ENCODE measurements at places on chromosomes 3 and 15.

DNA sequence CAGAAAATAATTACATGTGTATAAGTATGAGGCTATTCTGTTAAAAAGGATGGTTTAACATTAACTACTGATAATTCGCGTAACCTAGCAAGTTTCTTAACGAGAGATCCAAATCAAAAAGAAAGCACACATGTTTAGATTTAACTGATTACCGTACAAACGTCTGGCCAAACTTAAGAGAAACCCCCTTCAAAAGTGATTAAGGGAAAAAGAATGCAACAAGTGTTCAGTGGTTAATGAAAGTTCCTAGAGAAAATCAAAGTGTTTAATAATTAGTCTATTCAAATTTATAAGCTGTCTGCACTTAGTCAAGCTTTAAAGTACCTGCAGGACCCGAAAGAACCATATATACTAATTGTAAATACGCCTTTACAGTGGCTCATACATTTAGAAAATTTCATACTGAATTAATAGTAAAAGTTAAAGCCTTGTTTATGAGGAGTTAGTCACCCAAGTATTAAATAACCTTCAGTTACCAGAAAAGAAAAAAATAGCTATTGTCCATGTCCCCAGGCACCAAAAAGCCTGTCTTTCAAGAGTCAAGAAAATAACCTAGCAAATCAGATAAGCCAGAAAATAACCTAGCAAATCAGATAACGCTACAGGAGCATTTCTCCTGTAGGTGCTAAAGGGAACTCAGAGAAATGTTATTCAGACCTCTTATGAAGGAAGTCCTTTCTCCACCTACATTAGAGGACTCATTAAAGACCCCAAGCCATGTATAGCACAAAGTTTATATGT lies 34.6 kb downstream of the ZNF589 start:
- DNase-seq: no peak

- no peak for DNase-seq
Observed at GRCh38 chr15:69591905-69592508, 139.4 kb downstream of the RPLP1 start.

DNA sequence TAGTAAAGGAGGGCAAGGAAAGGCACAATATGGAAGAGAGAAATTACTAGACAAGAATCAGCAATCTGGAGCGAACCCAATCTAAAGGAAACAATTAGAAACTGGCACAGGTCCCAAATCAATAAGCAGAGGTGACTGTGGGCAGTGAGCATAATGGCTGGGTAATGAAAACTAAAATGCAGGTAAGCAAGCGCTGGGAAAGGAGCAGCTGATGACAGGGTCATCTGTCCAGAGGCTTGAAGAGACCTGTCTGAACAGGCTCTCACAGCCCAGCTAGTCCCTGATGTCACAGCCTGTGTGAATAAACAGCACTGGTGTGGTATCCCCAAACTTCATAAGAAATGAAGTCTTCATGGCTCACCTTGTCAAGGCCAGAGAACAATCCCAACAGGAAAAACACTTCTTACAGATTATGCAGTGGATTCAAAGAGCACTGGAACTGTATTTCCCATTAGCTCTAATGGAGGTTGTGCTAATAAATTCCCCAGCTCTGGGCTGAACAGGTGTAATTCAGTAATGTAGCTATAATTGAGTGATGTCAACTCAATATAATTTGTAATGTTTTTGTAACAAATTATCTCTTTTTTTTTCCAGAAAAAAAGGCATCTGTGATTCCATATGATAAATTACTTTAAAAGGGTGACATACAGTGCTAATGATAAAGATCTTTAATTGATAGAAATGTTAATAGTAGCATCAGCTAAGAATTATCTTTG lies 197.3 kb downstream of the FHIT start:
- no peak for DNase-seq

DNA sequence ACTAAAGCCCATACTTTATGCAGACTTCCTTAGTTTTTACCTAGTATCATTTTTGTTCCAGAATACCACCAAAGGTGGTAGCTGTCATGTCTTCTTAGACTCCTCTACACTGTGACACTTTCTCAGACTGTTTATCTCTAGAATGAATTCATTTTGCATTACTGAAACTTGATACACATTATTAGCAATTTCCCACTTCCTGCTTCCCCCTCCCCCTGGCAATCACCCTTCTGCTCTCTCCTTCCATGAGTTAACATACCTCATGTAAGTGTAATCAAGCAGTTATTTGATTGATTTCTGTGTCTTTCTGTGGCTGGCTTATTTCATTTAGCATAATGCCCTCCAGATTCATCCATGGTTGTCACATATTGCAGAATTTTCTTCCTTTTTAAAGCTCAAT lies 204.9 kb downstream of the STAG1 start:
- peak; percentile 26 for DNase-seq

GRCh38 chr15:65312400-65312916 lies 8.0 kb downstream of the RNU5B-1 start:
- no peak for DNase-seq

DNA sequence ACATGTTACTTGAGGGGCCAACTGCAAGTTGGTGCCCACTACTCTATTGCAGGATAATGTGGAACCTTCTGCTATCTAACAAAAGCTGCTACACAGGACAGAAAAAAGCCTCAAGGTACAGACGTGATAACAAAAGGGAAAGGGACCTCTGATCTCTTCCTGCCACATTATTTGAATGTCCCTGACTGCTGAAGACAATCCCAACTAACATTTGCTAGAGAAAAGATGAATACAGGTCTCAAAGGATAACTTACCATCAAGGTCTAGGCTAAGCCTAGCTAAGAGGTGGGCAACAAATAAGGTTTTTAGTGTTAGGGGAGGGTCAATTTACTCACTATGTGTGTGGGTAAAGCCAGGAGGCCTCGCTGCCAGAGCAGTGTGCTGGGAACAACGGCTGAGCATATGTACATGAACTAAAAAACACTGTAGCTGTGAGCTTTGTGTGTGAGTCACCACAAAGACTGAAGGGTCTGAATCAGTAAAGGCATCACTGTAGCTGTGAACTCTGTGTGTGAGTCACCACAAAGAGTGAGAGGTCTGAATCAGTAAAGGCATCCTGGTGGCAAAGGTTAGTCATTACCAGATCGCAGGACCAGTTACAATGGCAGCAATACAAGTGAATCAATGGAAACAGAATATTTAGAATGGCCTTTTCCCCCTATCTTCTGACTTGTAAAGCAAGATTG lies 111.7 kb downstream of the LMLN start:
- DNase-seq: peak; percentile 88

DNA sequence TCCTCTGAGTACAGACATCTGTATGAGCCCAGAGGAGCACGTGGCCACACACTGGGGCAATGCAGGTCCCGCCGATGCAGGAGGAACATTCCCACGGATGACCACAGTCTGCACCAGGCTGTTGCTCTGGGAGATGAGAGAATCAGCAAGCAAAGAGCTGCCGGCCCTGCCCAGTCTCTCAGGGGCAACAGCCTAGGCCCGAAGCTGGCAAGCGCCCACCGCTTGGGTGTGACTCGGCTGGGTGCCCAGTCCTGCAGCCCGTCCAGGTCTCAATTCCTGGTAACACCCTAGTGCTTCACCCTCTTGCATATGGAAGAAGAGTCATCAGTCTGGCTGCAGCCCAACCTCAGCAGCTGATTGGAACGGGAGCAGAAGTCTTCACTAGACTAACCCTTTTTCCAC lies 153.7 kb upstream of the HES1 start:
- DNase-seq: peak; percentile 77

DNA sequence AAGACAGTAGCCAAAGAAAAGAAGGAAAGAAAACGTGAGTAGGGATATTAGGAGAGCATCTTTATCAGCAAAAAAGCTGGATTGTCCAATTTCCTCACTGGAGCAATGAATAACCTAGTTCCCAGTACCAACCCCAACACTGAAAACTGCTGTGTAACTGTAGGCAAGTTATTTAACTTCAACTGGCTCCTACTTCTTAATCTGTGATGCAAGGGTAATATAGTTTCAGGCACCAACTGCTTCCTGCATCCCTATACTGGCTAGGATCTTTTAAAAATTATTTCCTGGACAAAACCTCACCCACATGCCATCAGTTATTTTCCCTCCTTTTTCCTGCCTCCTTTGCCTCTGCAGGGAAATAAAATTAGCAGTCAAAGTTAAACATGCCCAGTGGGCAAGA lies 59.6 kb downstream of the ZBTB20 start:
- DNase-seq: no peak

- peak; percentile 71 for DNase-seq
Observed at GRCh38 chr3:54427941-54428871, 305.9 kb downstream of the CACNA2D3 start.

GRCh38 chr15:38374556-38374955 lies 79.4 kb upstream of the FAM98B start:
- peak; percentile 45 for DNase-seq

DNA sequence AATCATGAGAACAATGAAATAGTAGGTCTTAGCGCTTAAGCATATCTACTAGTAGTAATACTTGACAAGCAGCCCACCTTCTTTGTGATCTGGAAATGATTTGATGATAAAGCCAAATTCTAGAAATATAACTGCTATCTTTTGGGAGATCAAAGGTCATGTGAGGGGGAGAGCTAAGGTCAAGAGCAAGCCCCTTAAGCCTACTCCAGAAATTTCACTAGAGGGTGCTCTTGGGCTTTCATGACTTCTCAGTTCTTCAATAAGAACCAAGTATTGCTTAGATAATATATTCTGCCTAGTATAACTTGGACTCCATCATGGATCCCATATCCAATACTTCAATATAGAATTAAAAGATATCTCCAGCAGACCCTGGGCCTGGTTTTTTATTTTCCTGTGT lies 319.6 kb downstream of the ZBTB20 start:
- peak; percentile 71 for DNase-seq

DNA sequence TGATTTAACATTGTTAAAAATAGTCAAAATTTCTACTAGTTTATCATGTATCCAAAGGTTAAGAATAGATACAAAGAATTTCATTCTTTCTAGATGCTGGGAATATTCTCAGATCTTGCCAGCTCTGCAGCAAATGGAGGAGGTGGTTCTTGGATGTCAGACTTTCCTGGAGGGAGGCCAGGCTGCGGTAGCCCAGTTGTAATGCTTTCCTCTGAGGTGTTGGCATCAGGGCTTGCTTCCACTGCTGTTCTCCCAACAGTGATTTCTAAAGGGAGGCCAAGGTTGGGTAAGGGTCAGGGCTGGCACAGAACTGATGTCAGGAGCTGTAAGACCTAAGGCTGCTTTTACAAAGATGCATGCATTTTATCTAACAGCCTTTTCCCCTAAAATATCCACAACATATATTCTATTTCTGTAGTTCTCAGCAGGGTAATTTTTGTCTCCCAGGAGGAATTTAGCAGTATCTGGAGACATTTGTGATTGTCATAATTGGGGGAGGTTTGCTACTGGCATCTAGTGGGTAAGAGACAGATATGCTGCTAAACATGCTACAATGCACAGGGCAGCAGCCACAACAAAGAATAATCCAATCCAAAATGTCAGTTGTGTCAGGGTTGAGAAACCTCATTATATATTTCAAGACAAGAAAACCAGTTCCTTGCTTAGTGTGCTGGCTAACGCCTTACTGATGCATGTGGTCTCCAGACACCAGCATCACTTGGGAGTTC lies 42.0 kb upstream of the SPTSSB start:
- peak; percentile 57 for DNase-seq

- DNase-seq: no peak
Observed at GRCh38 chr15:23415321-23415865, 31.6 kb downstream of the GOLGA6L2 start.

- peak; percentile 76 for DNase-seq
Observed at GRCh38 chr3:195897081-195897852, 11.1 kb downstream of the TNK2 start.

Data from fibroblast of mammary gland (primary cell).